ENCODE measurements at places on chromosomes 12 and 14.

DNA sequence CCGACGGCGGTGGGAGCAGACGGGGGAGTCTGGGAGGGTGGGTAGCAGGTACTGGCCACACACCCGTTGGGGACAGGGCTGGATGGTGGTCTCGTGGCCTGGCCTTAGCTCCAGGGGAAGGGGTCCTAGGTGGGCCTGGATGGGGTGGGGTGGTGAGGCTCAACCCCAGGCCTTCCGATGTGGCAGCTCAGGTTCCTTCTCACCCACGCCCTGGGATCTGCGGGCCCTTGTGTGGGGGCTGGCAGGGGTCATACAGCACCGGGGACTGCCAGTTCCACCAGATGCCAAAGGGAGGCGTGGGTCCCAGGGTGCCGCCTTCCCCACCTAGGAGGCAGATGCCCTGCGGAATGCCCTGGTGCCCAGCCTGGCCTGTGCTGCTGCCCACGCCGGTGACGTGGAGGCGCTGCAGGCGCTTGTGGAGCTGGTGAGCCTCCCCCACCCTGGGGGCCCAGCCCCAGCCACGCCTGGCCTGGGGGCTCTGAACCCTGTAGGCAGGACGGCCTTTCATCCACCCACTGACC lies 21.0 kb downstream of the ASPG start:
- DNase-seq = no peak

DNA sequence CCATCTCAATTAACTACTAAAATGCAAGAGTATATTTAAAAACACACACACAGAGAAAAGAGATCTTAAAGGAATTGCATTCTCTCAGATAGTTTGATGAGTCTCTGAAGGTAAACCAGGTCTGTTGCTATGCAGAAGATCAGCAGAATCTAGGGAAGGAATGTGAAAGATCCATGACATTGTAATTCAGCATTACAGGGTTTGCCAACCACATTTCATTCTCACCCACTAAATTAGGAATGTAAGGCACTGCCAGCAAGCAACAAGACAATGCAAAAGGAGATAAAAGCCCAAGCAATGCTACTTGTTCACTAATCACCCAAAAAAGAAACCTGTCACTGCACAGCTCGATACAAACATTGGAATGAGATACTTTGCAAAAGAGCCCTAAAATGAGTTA lies 106.3 kb downstream of the LRIG3 start:
- peak; percentile 47 for DNase-seq

- DNase-seq = no peak
Observed at GRCh38 chr14:20499881-20500280, 5.5 kb upstream of the RNASE10 start.

DNA sequence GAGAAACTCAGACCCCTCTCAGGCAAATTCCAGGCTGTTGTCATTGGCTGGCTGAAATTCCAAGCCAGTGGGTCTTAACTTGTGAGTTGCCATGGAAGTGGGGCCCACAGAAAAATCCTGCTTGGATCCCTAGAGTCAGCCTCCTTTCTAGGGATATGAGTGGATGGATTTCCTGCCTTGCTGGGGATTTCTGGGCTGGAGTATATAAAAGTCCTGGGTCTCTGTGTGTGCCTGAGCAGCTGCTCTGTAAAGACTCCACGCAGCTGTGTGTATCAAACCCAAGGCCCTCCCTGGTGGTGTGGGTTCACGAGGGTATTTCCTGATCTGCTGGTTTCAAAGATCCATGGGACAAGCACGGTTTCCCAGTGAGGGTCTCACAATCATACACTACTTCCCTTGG lies 1077.1 kb downstream of the SLC16A7 start:
- DNase-seq = no peak

- no peak for DNase-seq
Observed at GRCh38 chr14:21171128-21171527, 15.3 kb upstream of the OR5AU1 start.

DNA sequence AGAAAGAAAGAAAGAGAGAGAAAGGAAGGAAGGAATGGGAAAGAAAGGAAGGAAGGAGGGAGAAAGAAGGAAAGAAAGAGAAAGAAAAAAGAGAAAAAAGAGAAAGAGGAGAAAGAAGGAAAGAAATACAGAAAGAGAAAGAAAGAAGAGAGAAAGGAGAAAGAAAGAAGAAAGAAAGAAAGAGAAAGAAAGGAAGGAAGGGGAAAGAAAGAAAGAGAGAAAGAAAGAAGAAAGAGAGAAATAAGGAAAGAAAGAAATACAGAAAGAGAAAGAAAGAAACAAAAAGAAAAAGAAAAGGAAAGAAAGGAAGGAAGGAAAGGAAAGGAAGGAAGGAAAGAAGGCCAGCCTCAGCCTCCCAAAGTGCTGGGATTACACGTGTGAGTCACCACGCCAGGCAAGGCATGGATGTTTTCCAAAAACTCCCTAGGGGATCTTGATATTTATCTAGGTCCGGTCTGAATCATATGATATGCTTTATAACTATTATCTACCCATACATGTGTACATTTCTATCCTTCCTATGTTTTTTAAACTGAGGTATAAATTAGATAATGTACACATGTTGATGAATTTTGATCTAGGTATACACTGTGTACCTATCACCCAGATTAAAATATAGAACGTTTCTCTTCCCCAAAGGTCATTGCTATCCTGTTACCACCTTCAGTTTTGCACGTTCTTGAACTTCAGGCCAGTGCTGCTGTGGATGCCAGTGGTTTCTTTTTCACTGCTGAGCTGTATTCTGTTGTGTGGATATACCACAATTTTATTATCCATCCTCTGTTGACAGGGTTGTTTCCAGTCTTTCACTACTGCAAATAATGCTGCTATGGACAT lies 177.9 kb downstream of the RBM19 start:
- no peak for DNase-seq

- no peak for DNase-seq
Observed at GRCh38 chr14:39469094-39469710, 37.0 kb upstream of the FBXO33 start.

DNA sequence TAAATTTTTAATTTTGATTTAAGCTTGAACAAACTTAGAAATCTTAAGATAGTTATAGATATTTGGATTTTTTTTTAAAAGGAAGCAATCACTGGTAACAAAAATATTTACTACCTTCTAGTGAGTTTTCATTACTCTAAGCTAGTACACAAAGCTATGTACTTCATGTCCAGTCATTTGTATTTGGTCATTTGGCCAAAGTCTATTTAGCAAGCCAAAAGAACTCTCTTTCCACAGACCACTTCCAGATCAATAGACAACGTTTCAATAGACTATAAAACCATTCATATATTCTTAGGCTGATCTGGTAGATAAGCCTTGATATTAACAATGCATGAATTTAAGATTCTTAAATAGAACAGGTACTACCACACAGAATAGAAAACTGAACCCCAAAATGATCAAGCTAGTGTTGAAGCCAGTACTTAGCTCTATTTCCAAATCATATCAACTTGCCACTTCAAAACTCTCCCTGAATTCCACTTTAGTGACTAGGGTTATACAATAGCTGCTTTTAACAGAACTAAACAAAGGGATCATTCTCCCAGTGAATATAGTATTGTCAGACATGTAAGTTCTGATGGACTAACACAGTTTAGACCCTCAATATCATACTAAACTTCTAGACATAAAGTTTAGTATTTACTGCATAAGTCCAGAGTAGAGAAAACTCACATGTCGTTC lies 21.7 kb downstream of the CAPRIN2 start:
- no peak for DNase-seq

All from foreskin fibroblast (primary cell).